ENCODE measurements at places on chromosomes 1 and 21.

DNA sequence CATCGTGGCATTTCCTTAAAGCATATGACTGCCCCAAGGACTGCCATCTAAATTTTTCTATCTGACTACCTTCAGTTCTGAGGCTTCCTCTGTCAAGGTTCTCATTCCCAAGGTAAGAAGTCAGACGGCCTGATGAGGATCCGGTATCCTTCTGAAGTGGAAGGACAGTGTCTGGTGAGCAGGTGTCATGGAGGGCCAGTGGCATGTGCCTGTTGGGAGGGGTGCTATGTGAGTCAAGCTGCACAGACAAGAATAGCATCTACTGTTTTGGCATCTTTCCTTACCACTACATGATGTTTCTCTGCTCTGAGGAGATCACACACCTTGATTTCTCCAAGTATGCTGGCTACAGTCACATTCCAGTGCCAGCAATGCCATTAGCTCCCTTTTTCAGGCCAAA lies 99.6 kb upstream of the RGS1 start:
- DNase-seq, result no peak

DNA sequence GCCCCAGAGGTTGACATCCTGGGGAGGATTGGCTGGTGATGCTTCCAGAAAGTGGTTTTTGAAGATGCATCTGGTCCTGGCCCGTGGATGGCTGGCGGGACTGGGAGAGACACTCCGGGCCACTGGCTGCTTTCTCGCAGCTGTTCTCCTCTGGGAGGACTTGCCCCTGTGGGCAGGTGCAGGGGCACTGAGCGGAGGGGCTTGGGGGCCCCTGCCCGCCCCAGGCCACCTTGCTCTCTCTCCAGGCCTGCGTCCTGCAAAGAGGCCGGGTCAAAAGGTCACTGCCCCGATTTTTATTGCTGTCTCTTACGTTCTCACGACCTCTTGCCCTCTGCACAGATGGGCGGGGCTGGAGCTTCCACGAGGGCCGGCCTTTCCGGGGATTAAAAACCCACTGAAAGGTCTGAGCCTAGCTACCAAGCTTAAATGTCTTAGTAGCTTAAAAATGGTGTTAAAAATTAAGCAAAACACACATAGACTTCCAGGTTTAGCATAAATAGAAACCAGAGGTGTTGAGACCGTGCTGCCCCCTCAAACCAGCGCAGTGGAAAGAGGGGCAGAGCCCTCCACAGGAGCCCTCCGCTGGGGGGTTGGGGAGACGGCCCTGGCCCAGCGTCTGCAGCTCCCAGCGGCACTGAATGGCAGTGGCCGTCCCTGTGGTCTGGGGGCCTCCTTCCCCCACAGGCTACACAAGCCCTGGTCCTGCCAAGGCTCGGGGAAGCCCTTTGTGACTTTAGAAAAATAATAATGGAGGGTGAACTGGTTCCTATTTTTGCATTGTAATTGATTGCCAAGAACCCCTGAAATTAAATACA lies 43.9 kb downstream of the SKI start:
- DNase-seq, result no peak

GRCh38 chr1:81121306-81121705 lies 679.4 kb upstream of the ADGRL2 start:
- no peak for DNase-seq

GRCh38 chr1:105894006-105894405 lies 1162.5 kb upstream of the PRMT6 start:
- no peak for DNase-seq

DNA sequence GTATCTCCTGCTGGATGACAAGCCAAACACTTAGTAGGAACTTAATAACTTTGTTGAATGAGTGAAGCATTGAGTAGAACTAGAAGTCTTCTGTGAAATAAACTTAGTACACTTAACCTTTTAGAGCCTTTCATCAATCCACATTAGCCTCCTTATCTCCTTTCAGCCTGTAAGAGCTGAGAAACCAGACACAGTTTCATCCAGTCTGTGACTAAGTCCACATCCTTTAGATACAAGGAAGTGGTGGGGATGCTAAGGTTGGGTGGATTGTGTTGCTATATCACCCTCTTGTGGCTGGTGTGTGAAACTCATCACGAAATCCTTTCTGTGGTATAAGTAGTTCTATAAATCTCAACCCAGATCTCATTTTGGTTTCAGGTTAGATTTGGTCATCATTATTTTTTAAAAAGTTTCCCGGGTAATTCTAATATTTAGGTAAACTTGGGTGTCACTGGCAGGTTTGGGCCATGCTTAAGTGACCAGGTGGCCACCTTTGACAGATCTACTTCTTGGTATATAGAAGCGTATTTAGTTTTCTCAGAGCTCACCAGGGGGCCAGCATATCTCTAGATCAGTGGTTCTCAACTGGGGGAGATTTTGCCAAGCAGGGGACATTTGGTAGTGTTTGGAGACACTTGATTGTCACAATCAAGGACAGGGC lies 27.8 kb upstream of the CD84 start:
- DNase-seq, result peak; percentile 91

DNA sequence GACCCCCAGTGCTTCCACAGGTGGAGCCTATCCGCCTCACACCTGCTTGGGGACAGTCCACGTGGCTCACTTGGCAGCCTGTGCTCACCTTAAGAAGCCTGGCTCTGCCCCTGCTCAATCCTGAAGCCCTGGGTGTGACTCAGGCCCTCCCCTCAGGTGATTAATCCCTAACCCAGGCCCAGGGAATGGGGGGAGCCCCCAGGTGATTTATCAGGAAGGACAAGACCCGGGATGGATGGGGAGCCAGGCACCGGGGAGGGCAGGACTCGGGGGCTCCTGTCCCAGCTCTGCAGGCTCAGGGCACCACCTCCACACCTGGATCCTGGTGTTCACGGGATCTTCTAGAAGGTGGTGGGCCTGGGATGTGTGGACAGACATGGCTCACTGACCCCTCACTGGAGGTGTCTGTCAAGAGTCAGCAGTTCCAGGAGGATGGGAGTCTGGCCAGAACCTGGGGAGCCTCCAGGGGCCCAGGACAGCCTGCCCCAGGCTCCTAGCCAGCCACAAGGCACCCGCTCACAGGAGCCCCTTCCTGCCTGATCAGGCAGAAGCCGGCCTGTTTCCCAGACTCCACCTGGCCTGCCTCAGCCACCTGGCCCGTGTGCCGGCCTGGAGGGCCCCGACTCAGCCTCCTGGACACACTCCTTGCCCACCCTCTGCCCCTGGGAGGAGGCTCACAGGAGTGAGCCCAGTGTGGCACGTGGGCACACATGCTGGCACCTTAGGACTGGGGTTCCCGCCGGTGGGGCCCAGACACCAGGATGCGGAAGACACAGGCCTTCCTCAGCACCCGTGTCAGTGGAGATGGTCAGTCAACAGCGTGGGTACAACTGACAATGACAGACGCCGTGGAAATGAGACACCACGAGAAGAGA lies 38.6 kb upstream of the COL6A1 start:
- DNase-seq, result no peak

GRCh38 chr1:231424950-231425805 lies 3.1 kb upstream of the EGLN1 start:
- DNase-seq, result no peak

- no peak for DNase-seq
Measured at GRCh38 chr1:162397943-162398560, 13.9 kb downstream of the SH2D1B start.

- no peak for DNase-seq
Measured at GRCh38 chr21:8998946-8999681, 1522.3 kb upstream of the TPTE start.

GRCh38 chr1:104745875-104746274 lies 996.2 kb downstream of the AMY1C start:
- DNase-seq, result no peak

- no peak for DNase-seq
Measured at GRCh38 chr1:2856066-2856390, 54.5 kb upstream of the TTC34 start.

DNA sequence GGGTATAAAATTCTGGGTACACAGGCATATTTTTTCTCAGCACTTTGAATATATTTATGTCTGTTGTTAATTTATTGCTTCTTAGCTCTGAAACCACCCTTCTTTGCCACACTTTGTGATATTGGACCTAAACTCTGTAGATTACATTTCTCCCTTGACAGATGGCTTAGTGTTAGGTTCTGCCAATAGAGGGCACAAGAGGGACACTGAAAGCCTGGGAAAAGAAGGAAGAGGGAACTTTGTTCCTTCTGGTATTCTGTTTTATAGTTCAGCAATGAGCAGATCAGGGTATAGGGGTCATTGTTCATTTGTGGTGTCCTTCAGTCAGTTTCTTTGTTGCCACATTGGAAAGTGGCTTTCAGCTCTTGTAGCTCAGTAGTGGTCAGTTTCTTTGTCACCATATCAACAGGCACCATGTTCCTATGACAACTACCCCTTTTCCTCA lies 423.5 kb upstream of the PROX1 start:
- DNase-seq, result no peak

DNA sequence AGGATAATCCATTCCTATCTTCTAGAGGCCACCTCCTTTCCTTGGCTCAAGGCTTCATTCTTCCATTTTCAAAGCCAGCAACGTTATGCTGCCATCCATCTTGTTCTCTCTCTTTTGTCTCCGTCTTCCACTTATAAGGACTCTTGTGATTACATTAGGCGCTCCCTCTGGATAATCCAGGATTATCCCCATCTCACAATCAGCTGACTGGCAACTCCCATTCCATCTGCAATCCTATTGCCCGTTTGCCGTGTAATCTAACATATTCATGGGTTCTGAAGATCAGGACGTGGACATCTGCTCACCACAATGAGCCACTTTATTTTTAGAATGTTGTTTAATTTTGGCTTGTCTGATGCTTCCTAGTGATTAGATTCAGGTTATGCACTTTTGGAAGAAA lies 89.3 kb downstream of the EBNA1BP2 start:
- DNase-seq, result no peak

DNA sequence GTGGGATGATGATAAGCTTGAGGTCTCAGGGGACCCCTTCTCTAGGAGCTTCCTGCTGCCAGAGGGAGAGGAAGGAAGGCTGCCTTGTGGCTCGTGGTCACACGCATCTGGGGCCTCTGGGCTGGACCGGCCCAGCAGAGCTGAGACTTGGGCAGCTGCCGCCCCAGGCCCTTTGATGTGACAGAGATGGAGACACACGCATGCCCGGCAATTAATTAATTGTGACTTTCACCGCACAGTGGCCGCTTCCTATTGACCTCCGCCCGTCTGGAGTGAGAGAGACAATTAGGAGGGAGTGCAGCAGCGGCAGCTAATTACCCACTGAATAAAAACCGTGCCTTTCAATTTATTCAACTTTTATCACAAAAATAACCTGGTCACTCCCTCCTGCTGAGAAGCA lies 16.6 kb upstream of the C1QA start:
- no peak for DNase-seq

DNA sequence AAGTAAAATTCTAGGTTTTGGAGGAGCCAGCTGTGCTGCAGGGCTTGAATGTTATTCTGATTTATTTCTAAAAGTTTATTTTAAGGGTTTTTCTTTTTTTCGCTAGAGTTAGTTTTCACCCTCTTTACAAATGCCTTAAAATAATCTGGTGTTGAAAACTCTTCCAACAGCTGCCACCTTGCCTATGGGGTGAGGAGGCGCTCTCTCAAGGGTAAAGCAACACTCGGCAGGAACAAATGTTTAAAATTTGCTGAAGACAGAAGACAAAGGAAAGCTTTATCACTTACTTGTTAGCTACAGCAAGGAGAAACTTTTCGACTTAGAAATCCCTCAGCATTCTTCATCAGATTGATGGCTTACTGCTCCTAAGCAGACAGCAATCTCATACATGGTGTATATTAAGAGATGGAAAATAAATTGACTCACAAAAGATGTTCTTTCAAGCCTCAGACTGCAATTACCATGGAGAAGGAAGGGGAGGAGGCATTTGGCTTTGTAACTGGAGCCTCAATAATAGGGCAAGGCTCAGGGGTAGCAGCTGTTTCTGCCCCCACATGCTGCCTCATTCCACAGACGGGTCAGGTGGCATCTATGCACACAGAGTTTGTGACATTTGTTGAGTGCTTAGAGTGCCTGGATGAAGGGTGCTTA lies 79.8 kb upstream of the RALGPS2 start:
- DNase-seq, result no peak

GRCh38 chr1:154405747-154406571 lies 816 bp downstream of the IL6R start:
- DNase-seq, result peak; percentile 62

DNA sequence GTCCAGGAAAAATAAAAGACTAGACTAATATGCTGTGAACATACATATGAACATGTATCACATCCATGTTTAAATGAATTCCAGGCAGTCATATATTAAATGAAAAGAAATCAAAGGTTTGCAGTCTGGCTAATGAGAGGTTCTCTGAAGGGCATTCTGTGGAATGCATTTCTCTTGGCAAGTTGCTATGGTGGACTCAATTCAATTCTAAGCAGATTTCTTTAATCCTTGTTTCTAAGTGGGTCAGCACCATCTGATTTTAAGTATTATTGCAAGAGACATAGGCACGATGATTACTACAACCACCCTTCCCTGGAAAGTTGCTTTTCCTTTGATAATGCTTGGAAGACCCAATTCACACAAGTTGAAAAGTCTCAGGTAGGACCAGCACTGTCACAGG lies 23.9 kb upstream of the ABCA4 start:
- DNase-seq, result no peak

DNA sequence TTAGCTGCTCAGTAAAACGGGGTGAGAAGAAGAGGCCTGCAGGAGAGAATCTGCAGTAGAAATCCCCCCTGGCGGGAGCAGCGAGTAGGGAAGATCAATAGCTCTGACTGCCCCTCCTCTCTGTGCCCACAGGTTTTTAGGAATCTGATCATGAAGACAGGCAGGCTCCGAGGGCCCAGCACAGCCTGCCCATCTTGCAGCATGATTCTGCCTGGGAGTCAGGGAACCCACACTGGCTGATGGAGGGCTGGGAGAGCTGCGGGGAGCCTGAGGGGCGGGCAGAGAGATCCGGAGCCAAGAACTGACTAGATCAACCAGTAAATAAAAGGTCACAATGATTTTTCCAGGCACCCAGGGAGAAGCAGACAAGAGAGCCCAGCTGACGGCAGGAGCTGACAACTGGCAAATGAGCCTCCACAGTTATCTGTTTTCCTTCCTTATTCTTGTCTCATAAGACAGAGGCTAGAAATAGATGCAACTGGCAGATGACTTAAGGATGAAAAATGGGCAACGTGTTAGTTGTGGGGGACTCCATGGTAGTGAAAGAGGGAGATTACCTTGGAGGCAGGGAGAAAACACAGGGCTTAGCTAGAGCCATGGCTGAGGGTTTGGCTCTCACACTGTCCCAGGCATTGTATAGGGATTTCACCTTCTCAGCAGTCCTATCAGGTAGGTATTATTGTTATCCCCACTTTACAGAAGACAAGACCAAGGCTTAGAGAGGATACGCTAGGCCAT lies 116.2 kb downstream of the PLXNA2 start:
- no peak for DNase-seq

All from natural killer cell (primary cell).